Stimulated activated CD4-positive, alpha-beta T cell treated with anti-CD3 and anti-CD28 coated beads, Interleukin-15, amount 100 ng/mL, for 1 hour (primary cell): ENCODE measurements at places on chromosomes 16 and 17.

DNA sequence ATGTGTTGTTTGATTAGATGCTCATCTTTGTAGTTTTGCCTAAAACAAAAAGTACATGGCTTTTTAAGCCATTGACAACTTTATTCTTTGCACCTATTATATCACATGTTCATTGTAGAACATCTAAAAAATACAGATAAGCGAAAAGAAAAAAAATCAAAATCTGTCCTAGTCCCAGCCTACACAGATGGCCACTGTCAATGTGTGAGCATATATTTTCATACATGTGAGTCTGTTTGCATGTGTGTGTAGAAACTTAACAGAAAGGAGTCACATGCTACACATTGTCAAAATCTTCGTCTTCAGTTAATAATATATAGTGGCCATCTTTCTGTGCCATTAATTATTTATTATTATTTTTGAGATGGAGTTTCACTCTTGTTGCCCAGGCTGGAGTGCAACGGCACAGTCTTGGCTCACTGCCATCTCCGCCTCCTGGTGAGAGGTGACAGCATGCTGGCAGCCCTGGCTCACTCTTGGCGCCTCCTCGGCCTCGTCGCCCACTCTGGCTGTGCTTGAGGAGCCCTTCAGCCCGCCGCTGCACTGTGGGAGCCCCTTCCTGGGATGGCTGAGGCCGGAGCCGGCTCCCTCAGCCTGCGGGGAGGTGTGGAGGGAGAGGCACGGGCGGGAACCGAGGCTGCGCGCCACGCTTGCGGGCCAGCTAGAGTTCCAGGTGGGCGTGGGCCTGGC is 68.5 kb upstream of the AMZ2 start:
- DNase-seq = no peak

GRCh38 chr16:59124056-59124455 is 389.9 kb upstream of the GOT2 start:
- DNase-seq = no peak

DNA sequence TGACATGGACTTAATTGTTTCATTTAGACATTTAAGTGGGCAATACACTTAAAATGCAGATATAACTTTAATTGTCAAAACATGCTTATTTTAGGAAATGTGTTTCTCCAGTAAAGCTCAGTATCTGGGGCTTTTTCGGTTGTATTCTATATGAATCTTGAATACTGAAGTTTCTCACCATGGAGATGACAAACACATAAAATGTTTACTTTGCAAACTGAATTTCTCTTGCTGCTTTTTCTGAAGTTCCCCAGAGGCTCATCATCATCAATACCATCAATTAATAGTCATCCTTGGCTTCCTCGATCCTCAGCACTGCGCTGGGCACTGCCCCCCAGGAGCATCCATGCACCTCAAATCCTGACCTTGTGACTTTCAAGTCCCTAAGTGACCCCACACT is 227.3 kb downstream of the WWOX start:
- DNase-seq = no peak

DNA sequence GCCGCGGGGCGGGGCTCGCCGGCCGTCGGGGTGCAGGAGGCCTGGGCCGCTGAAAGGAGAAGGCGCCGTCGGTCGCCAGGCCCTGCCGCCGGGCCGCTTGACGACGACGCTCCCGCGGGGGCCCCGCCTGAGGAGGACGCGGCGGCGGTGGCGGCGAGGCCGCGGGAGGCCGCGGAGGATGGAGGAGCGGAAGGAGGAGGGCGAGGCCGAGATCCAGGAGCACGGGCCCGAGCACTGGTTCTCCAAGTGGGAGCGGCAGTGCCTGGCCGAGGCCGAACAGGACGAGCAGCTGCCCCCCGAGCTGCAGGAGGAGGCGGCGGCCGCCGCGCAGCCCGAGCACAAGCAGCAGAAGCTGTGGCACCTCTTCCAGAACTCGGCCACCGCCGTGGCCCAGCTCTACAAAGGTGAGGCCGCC is 430 bp downstream of the HAPSTR1 start:
- DNase-seq = no peak

DNA sequence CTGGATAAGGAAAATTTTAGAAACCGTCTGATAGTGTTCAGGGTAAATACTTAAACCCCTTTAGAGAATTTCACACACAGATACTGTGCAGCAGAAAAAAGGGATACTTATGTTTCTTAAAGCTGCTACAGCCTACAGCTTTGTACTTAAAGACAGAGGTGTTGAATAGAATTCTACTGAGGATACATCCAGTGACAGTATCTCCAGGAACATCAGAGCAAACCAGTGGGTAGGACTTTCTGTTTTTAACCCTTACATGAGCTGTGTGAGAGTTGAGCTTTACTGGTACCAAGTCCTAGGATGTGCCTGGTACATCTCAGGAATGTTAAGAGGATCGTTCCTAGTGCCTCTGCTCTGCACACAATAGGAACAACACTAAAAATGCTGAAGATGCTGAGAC is 191.5 kb downstream of the FTO start:
- DNase-seq = no peak

- DNase-seq = no peak
Measured at GRCh38 chr17:74883241-74883745, 10.1 kb downstream of the FADS6 start.

GRCh38 chr16:6149031-6149430 is 1051.4 kb upstream of the EEF2KMT start:
- no peak for DNase-seq

DNA sequence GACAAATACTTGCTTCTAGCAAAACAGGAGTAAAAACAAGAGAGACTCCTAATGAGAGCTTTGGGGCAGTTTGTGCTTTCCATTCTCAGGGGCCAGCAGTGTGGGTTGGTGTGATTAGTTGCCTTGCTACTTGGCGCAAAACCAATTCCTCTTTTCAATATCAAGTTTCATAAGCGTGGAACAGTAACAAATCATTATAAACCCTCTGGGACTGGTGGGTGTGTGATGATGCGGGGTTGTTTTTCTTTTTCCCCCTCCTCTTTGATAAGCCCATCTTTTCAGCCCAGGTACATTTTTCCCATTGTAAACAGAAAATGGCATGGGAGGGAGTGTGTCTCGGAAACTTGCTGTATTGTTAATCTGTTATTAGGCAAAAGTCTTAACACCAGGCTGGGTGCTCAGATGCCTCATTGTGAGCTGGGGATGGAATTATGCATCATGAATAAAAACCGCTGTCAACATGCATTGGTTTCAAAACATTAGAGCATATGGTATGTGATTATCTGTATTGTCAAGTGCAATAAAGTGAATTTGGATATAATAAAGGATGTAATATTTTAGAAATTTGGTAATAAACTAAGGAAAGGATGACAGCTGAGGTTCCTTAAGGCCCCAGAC is 166.4 kb downstream of the CCDC182 start:
- DNase-seq = no peak

GRCh38 chr17:15998031-15998562 is 1.4 kb downstream of the ZSWIM7 start:
- DNase-seq = no peak

DNA sequence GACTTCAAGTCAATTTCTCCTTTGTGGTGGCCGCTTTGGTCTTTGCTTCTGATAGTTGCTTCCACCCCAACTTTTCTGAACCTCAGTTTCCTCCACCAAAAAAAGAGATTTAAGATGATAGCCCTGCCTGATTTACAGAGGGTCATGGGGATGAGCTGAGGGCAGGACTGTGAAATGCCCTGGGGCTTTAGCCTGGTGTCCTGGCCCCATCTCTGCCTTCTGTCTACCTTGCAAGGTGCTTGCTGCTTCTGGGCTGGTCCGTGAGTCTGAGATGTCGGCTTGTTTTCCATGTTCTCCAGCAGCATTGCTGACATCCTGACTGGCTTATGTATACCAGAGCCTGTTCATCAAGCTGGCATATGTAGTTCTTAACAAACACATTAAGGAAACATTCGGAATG is 191.9 kb upstream of the MPHOSPH6 start:
- DNase-seq = no peak

GRCh38 chr17:8757189-8757588 is 1.2 kb downstream of the SPDYE4 start:
- DNase-seq = no peak

DNA sequence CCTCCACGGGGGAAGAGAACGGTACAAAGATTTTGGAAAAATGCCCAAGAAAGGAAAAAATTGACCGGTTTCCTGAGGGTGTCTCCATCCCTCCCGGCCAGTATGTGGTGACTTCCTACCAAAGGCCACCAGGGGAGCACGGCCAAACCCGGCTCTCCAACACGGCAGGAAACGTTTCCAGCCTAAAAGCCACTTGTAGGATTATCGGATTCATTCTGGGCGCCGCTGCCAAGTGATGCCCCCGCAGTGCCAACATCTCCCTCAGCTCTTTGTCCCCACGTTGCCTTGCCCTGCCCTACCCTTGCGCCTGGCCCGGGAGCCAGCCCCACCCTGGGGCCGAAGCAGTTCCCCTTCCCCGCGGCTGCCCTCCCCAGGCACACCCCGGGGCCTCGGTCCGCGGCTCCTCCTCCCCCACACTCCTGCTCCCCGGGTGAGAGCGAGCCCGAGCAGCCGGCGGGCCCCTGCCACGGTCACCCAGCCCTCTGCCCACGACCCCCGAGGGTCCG is 688 bp downstream of the CRK start:
- DNase-seq = peak; percentile 14

- DNase-seq = no peak
Measured at GRCh38 chr17:44203731-44204440, 4.2 kb upstream of the ATXN7L3 start.

- no peak for DNase-seq
Measured at GRCh38 chr16:28878083-28878926, at the start of gene ATP2A1. ATP2A1 (plus strand) TSS chr16:28878488; CDS start chr16:28878672, 184 bp downstream.

- DNase-seq = no peak
Measured at GRCh38 chr16:1781758-1782407, 488 bp downstream of the SPSB3 start.

DNA sequence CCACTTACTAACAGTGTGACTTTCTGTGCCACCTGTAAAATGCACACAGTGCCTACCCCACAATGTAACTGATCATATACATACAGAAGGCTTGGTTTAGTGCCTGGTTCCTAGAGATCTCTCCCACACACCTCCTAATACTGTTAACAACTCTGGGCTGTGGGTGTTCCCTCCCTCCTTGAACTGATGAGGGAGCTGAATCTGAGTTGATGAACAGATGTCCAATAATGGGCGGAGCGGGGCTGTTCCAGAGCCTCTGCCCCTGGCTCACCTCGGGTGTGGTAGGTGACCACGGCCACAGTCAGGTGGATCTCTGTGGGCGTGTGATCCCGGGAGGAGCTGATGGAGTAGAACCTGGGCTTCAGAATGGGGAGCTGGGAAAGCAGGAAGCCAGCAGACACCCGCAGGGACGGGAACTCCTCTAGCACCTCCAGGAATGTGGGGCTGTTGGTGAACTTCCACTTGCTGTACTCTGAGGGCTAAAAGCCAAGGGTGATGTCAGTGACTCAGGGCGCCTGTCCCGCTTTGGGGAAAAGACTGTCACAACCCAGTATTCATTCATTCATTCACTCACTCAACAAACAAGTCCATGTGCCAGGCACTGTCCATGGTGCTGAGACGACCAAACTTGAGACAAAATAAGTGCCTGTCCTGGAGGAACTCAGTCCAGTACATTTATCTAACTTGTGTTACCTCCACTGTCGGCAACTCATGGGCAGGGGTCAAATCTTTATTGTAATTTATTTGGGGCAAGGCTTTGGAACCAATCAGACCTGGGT is 37.6 kb downstream of the NOS2 start:
- DNase-seq = no peak

DNA sequence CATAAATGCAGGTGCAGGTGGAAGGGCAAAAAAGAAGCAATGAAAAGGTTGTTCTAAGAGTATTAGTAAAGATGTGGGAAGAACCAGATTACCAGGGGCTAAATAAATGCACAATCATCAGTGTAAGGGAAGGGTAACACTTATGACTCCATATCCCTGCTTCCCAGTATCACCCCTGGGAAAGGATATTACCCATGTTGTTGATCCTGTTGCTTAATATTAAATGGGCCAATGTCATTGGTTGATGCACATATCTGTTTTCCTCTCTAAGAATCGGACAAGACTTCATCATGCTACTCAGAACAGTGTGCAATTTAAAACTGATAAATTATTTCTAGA is 34.7 kb upstream of the ABCA6 start:
- DNase-seq = no peak

GRCh38 chr17:49401971-49402611 is 12.6 kb downstream of the PHB1 start:
- DNase-seq = no peak

DNA sequence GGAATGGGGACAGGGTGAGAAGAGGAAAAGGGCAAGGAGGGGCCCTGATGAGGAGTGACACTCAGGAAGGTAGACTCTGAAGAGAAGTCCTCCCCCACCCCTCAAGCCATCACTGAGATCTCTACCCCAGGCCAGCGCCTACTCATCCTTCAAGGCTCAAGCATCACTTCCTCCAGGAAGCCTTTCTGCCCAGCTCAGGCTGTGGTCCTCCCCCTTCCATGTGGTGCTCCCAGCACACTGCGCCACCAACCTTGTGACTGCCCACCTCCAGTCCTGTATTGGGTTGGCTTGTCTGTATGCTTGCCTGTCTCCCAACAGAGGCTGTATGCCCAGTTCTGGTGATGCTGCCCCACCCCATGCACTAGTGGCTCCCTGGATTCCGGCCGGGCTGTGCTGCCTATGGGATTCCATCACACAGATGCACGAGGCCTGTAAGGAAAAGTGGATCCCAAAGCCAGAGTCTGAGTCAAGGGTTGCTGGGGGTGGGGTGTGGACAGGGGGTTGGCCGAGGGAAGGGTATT is 19.8 kb upstream of the ZFP90 start:
- DNase-seq = no peak

DNA sequence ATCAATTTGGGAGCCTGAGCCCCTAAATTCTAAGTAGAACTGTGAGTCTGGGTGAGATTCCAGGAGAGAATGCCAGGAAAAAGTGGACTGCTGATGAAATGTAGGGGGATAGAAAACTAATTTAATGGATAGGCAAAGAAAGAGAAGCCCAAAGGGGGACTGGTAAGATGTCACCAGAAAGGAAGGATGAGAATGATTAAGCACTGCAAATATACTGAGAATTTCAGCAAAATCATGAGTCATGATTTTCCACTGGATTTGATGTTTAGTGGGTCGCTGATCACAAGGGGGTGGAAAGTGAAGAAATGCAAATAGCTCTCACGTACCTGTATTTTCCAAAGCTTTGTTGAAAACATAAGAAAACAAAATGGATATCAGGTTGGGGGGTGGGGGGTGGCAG is 201.8 kb downstream of the SLC39A11 start:
- no peak for DNase-seq

DNA sequence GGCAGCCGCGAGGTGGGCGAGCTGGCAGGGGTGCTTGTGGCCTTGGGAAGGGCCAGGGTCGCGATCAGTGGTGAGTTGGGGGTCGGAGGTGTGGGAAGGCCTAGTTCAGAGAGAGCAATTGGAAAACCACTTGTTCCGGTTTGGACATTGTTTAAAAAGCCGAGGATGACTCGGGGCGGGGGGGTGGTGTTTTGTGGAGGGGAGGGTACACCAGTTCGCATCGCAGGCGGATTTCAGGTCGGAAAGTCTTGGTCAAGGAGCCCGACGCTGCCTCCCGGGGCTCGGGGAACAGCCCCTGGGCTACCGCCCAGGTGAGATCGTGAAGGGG is 66.4 kb downstream of the KPNA2 start:
- no peak for DNase-seq
